ENCODE measurements at places on chromosomes 4 and X. TPM values are rescaled to one million over a fixed set of nuclear protein-coding genes. Genes with fewer than 3 reads are reported as not detected.
A peak's percentile ranks its signal among the peaks of the same experiment; 100 is the strongest.

DNA sequence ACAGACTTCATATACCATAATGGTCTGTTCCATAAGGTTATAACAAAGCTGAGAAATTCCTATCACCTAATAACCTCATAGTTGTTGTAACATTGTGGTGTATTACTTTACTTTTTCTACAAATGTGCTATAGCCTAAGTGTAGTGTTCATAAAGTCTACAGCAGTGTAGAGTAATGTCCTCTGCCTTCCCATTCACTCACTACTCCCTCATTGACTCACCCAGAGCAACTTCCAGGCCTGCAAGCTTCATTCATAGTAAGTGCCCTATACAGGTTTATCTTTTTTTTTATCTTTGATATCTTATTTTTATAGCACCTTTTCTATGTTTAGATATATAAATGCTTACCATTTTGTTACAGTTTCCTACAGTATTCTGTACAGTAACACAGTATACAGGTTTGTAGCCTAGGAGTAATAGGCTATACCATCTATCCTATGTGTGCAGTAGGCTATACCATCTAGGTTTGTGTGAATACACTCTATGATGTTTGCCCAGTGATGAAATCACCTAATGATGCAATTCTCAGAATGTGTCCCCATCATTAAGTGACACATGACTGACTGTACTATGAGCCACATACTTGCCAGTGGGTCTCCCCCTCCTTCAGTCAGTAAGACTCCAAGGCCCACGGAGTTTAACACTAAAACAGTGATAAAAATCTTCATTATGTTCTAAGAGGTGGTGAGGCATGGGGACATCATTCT, 299.9 kb downstream of the UNC5C start:
- H3K27me3 ChIP-seq = no peaks in the 10 kb centered on the region
- H3K36me3 ChIP-seq = no peaks in the 10 kb centered on the region
- H3K4me3 ChIP-seq = no peak overlapping the region
- no peak overlapping the region for H3K27ac ChIP-seq

GRCh38 chr4:40394236-40394635, 59.1 kb downstream of the CHRNA9 start:
- H3K4me3 ChIP-seq = no peak overlapping the region
- no peaks in the 10 kb centered on the region for H3K27me3 ChIP-seq
- no peaks in the 10 kb centered on the region for H3K4me1 ChIP-seq
- no peak for DNase-seq
- no peaks in the 10 kb centered on the region for H3K36me3 ChIP-seq

DNA sequence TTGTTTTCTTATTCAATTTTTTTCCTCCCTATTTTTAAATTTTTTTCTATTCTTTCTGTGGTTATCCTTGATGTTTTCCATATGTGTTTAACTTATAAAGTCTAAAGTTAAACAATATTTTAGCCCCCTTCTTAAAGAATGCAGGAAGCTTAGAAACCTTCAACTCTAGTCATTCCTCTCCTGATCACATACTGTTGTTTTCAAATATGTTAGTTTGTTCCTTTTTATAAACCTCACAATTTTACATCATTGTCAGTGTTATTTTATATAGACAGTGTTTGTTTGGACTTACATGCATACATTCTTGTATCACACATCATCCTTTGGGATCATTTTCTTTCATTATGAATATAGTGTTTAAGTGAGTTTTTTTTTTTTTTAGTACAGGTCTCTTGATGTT, 31.6 kb downstream of the KANTR start:
- no peaks in the 10 kb centered on the region for H3K36me3 ChIP-seq
- peak overlapping the region; percentile 35 for H3K27ac ChIP-seq
- DNase-seq = no peak
- no peaks in the 10 kb centered on the region for H3K27me3 ChIP-seq
- peaks cover 15% of the 10 kb centered on the region for H3K4me1 ChIP-seq
- H3K4me3 ChIP-seq = no peak overlapping the region

- H3K36me3 ChIP-seq = no peaks in the 10 kb centered on the region
- H3K4me1 ChIP-seq = no peaks in the 10 kb centered on the region
- DNase-seq = no peak
- no peak overlapping the region for H3K27ac ChIP-seq
- no peak overlapping the region for H3K4me3 ChIP-seq
These were observed 41.7 kb downstream of the FGFRL1 start for GRCh38 chr4:1053080-1053661.

DNA sequence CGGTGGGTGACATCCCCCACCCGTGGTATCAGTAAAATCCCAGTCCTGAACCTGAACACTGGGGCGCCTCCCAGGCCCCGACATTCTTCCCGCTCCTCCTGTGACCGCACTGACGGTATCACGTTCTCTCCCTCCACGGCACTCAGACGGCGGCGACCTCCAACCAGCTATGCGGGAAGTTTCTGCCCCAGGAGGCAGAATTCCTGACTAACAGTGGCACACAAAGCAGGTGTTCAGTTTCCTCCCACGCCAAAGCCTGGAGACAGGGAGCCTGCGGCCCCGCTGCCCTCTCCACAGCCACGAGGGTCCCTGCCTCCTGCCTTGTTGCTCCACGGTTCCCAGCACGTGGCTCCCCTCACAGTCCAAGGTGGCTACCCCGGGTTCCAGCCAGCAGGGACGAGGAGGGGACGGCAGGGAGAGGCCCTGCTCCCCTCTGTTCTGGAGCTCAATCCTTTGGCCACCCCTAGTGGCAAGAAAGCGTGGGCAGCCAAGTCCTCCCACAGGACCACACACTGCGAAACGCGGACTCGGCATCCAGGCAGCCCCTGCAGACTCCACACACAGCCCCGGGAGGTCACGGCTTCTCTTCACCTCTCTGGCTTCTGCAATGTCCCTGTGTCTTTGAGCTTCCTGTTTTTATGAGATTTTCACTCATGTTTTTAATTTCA, 15.2 kb downstream of the CTBP1 start:
- no peak overlapping the region for H3K4me3 ChIP-seq
- no peaks in the 10 kb centered on the region for H3K4me1 ChIP-seq
- DNase-seq = no peak
- peaks cover 25% of the 10 kb centered on the region for H3K36me3 ChIP-seq
- H3K27me3 ChIP-seq = no peaks in the 10 kb centered on the region

DNA sequence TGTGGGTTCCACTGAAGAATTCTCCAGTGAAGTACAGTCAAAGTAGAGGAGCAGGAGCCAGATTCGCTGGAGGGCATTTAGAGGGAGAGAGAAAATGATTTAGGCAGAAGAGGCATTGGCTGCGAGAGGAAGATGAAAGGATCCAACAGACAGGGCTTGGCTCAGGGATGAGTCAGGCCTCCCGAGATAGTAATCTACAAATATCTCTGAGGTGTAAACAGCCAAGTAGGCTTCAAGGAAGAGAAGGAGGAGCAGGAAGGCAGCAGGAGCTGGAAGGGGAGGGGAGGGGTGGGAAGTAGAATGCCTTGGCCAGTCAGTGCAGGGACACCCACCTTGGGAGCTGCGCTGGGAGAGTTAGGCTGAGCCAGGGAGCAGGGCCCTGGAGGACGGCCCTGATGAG, 55.5 kb downstream of the PJA1 start:
- no peak overlapping the region for H3K4me3 ChIP-seq
- H3K27me3 ChIP-seq = no peaks in the 10 kb centered on the region
- peak; percentile 75 for DNase-seq
- no peaks in the 10 kb centered on the region for H3K36me3 ChIP-seq
- peaks cover 21% of the 10 kb centered on the region for H3K4me1 ChIP-seq
- no peak overlapping the region for H3K27ac ChIP-seq

GRCh38 chrX:123983240-123983639, 21.7 kb downstream of the STAG2 start:
- no peaks in the 10 kb centered on the region for H3K36me3 ChIP-seq
- no peaks in the 10 kb centered on the region for H3K27me3 ChIP-seq
- no peak for DNase-seq
- H3K4me1 ChIP-seq = no peaks in the 10 kb centered on the region
- H3K4me3 ChIP-seq = no peak overlapping the region
- H3K27ac ChIP-seq = no peak overlapping the region

DNA sequence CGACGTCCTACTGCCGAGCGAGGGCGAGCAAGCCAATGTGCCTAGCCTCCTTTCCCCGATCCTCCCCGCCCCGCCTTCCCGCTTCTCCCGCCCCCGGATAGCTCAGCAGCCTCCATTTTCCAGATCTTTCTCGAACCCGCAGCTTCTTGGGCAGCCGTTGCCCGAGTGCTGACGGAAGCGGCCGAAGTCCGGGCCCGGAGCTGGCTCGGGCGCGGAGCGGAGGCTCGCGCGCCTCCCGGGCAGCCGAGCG, 172 bp upstream of the HSPA4L start:
- no peak for DNase-seq
- H3K4me3 ChIP-seq = peak overlapping the region; percentile 52
- H3K36me3 ChIP-seq = no peaks in the 10 kb centered on the region
- peak overlapping the region; percentile 13 for H3K27ac ChIP-seq
- H3K4me1 ChIP-seq = peaks cover 20% of the 10 kb centered on the region

GRCh38 chrX:5915783-5916182, 312.9 kb downstream of the NLGN4X start:
- no peaks in the 10 kb centered on the region for H3K27me3 ChIP-seq
- H3K27ac ChIP-seq = no peak overlapping the region
- no peak overlapping the region for H3K4me3 ChIP-seq
- H3K4me1 ChIP-seq = no peaks in the 10 kb centered on the region
- DNase-seq = no peak

DNA sequence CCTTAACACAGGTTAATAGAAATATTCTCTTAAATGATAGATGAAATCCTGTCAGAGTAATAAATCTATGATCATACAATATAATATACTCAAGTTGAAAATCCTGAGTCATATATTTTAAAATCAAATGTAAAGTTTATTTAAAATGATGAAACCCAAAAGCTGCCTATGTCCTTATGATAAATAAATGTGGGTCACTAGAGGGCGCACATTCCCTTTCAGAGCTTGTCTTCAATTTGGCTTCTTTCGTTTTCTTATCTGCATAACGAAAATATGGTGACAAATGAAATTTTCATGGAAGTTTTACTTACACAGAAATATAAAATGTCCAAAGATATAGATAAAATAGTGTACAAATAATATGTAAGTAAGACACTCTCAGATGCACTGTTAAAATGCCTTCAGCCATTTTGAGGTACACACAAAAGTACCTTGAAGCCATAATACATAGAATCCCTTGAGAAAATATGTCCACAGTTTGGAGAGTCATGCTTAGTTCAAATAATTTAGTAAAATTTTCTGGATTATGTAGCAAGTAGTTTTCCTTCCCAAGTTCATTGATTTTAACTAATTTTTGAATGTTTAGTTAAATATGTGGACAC, 680.4 kb downstream of the DMD start:
- no peaks in the 10 kb centered on the region for H3K4me1 ChIP-seq
- DNase-seq = no peak
- H3K27ac ChIP-seq = no peak overlapping the region
- H3K36me3 ChIP-seq = no peaks in the 10 kb centered on the region

- DNase-seq = no peak
- no peaks in the 10 kb centered on the region for H3K4me1 ChIP-seq
- no peak overlapping the region for H3K27ac ChIP-seq
- H3K36me3 ChIP-seq = no peaks in the 10 kb centered on the region
These were observed 291.7 kb downstream of the INPP4B start for GRCh38 chr4:142554412-142554811.

- H3K27ac ChIP-seq = no peak overlapping the region
- H3K36me3 ChIP-seq = no peaks in the 10 kb centered on the region
- H3K4me1 ChIP-seq = no peaks in the 10 kb centered on the region
- no peak for DNase-seq
These were observed 26.2 kb downstream of the TEC start for GRCh38 chr4:48243429-48243828.

DNA sequence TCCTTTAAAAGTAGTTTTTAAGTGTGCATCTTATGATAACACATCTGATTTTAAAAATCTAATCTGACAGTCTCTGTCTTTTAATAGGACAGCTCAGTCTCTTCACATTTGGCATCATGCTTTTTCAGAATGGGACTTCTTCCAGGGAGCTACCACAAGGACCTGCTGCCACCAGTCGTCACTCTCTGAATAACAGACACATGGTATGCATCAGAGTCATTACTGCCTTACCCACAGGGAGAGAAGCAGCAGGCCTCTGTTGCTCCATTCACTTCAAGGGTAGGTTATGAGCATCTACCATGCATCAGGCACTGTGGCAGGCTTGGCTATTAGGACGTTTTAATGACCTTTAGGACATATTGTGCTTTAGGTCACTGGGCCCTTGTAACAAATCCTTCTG, 50.0 kb upstream of the AFAP1 start:
- no peak for DNase-seq
- H3K27ac ChIP-seq = no peak overlapping the region
- H3K4me3 ChIP-seq = no peak overlapping the region

- H3K4me1 ChIP-seq = no peaks in the 10 kb centered on the region
- no peak overlapping the region for H3K4me3 ChIP-seq
- H3K36me3 ChIP-seq = no peaks in the 10 kb centered on the region
- no peak for DNase-seq
- H3K27ac ChIP-seq = no peak overlapping the region
- no peaks in the 10 kb centered on the region for H3K27me3 ChIP-seq
These were observed 821 bp downstream of the SLITRK2 start for GRCh38 chrX:145818186-145819113.

- no peak overlapping the region for H3K27ac ChIP-seq
- DNase-seq = no peak
- H3K4me3 ChIP-seq = no peak overlapping the region
- H3K27me3 ChIP-seq = no peaks in the 10 kb centered on the region
- H3K4me1 ChIP-seq = no peaks in the 10 kb centered on the region
These were observed 173.9 kb downstream of the PDGFRA start for GRCh38 chr4:54402880-54403480.

- no peak overlapping the region for H3K4me3 ChIP-seq
- no peaks in the 10 kb centered on the region for H3K4me1 ChIP-seq
- H3K27me3 ChIP-seq = 0 out of 2 replicates have a peak, but pooled peaks cover 3% of the 10 kb centered on the region
- no peak overlapping the region for H3K27ac ChIP-seq
- DNase-seq = no peak
- no peaks in the 10 kb centered on the region for H3K36me3 ChIP-seq
These were observed 367.8 kb upstream of the RASGEF1B start for GRCh38 chr4:81839347-81840042.

DNA sequence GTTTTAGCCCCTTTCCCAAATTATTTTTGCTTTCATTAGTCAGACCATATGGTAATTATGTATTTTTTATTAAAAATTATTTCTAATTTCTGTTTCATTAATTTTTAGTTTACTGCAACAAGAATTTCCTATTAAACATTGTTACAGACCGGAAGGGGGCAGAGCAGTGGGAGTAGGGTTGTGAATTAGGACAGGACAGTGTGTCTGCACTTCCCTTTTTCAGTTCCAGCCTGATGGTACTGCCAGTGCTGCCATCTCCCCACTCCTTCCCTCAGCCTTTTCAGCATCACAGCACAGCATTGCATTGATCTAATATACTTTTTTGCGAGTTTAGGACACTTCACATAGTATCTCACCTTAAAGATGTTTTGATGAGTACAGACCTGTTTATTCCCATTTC, 76.5 kb downstream of the STIM2 start:
- no peaks in the 10 kb centered on the region for H3K4me1 ChIP-seq
- H3K27ac ChIP-seq = no peak overlapping the region
- H3K4me3 ChIP-seq = no peak overlapping the region
- no peak for DNase-seq
- no peaks in the 10 kb centered on the region for H3K36me3 ChIP-seq

Gene FAM120C
- total RNA-seq = 4.4 TPM

Gene CXCL11
- not detected for total RNA-seq

Gene PABPC1L2A
- not detected for total RNA-seq

Gene MAGED4B
- 16.1 TPM for total RNA-seq

Gene IL13RA1
- 52.3 TPM for total RNA-seq

All from SJSA1 (cell line).